ENCODE measurements at places on chromosomes 3 and 15.

DNA sequence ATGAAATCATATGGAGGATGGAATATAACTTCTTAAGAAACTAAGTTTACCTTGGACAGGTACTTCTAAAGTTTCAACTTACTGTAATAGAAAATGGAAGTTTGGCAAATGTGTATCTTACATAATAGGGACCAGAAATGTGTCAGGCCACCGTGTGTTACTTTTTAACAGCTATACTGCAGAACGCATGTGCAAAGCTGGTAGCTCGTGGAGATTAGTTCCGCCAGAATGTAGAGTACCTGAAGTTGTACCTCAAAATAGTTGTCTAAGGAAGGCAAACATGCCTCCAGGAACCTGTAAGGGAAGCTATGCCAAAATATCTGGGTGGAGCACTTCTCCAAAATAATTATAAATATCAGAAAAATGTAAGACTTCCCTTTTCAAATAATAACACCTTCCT lies 920.6 kb downstream of the ROBO1 start:
- DNase-seq: no peak

DNA sequence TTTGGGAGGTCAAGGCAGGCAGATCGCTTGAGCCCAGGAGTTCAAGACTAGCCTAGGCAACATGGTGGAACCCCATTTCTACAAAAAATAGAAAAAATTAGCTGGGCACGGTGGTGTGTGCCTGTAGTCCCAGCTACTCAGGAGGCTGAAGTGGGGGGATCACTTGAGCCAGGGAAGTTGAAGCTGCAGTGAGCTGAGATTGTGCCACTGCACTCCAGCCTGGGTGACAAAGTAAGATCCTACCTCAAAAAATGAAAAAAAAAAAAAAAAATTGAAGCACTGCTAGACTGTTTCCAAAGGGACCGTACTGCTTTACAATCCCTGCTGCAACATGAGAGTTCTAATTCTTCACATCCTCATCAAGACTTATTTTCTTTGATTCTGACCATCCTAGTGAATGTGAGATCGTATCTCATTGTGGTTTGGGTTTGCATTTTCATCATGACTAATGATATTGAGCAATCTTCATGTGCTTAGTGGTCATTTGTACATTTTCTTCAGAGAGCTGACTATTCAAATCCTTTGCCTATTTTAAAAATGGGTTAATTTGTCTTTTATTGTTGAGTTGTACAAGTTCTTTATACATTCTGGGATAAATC lies 10.8 kb downstream of the CMTM8 start:
- no peak for DNase-seq

GRCh38 chr15:70299931-70300869 lies 202.5 kb upstream of the TLE3 start:
- DNase-seq: peak; percentile 87

- no peak for DNase-seq
Observed at GRCh38 chr3:146747928-146748327, 142.8 kb upstream of the PLSCR5 start.

- no peak for DNase-seq
Observed at GRCh38 chr3:51968883-51969678, 1.8 kb upstream of the PCBP4 start.

GRCh38 chr15:49521802-49522201 lies 98.8 kb downstream of the FGF7 start:
- no peak for DNase-seq

GRCh38 chr3:42067326-42067725 lies 23.8 kb upstream of the TRAK1 start:
- no peak for DNase-seq

- DNase-seq: no peak
Observed at GRCh38 chr3:124318656-124319055, 326.7 kb upstream of the ROPN1 start.

DNA sequence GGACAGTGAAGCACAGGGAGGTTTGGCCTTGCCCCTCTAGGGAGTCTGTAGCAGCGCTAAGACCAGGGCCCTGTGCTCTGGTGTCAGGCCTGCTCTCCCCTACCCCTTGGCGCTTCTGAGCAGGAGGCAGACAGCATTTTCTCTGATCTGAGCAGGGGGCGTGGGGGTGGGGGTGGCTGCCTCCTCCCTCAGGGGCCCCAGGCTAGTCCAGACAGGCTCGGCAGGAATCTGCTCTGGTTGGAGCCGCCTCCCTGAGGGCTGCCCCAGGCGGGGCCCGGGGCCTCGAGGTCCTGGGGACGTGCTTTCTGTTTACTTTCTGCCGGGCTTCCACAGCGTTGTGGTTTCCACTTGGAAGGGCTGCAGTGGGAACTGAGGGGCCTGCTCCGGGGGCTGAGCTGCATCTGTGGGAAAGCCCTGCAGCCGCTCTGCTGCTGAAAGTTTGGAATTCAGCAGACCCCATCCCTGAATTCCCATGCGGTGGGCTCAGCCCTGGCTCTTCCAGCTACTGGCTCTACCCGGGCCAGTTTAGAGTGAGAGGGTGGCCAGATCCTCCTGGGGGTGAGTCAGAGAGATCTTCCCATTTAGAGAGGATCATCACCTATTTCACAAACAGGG lies 105.4 kb downstream of the LINGO1 start:
- DNase-seq: peak; percentile 62

GRCh38 chr15:26926081-26926480 lies 44.9 kb upstream of the GABRG3 start:
- DNase-seq: no peak

- DNase-seq: no peak
Observed at GRCh38 chr3:89521328-89521727, 413.9 kb downstream of the EPHA3 start.

- no peak for DNase-seq
Observed at GRCh38 chr3:113533534-113533892, 1.2 kb downstream of the SIDT1 start.

- peak; percentile 89 for DNase-seq
Observed at GRCh38 chr3:195150181-195151118, 120.5 kb downstream of the XXYLT1 start.

DNA sequence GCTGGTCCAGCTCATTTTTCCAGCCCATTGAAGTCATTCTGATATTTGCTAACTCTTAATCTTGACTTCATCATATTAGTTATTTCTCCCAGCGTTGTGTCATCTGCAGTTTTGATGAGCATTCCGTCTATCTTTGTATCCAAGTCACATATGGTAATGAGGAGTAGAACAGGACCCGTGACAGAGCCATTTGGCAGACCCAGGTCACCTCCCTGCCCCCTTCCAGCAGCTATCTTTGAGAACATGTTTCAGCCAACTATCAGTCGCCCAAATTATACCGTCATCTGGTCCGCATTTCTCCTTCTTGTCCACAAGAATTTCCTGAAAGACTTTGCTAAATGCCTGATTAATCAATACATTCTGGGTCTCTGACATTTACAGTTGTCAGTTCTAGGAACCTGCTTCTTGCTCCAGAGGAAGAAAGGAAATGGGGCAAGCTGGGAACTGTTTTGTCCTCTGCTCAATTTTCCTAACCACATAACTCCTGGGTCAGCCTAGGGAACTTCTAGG lies 347.1 kb upstream of the NR2E3 start:
- no peak for DNase-seq

DNA sequence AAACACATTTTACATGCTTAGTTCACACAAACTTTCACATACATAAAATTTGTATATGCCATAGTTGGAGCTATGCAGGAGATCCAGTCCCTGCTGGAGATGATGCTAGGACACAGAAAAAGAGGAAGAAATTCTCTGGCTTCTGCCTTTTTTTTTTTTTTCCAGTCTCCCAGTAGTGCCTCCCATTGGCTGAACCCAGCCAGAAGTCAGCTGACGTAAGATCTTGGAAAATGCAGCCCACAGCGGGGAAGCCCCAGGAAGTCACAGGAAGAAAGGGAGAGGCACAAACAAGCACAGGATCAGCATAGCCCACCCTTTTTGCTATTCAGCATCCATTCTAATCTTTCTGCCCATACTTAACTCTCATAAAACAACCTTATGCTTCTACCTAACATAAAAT lies 38.5 kb downstream of the SCN11A start:
- DNase-seq: no peak

GRCh38 chr3:14674841-14675240 lies at the start of gene C3orf20:
TSS of gene C3orf20 (plus strand) at chr3:14675141. CDS start at chr3:14682714, 7,573 bp downstream.
- DNase-seq: no peak

DNA sequence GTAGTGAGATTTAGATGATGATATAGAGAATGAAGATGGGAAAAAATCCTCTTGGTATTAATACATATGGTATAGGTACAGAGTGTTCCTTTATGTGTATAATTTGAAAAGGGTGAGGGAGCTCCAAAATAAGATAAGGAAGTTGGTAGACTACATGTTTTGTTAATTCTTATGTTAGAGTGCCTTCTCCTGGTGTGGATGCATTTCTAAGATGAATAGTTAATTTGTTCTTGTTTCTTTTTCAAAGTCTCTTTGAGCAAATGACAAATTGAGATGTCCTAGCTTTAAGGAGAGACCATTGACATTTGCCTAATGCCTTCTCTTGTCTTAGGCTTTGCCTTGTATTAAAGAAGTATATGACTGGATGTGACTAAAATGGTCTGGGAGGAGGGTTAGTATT lies 34.1 kb downstream of the AKAP13 start:
- DNase-seq: no peak

- no peak for DNase-seq
Observed at GRCh38 chr3:105847452-105847851, 21.4 kb downstream of the CBLB start.

GRCh38 chr3:50028346-50028745 lies 60.4 kb upstream of the RBM5 start:
- DNase-seq: no peak

GRCh38 chr3:94423578-94423977 lies 360.7 kb downstream of the NSUN3 start:
- DNase-seq: no peak

GRCh38 chr3:143511174-143511879 lies 336.9 kb downstream of the SLC9A9 start:
- no peak for DNase-seq

- no peak for DNase-seq
Observed at GRCh38 chr3:28376424-28376823, 27.8 kb upstream of the AZI2 start.

DNA sequence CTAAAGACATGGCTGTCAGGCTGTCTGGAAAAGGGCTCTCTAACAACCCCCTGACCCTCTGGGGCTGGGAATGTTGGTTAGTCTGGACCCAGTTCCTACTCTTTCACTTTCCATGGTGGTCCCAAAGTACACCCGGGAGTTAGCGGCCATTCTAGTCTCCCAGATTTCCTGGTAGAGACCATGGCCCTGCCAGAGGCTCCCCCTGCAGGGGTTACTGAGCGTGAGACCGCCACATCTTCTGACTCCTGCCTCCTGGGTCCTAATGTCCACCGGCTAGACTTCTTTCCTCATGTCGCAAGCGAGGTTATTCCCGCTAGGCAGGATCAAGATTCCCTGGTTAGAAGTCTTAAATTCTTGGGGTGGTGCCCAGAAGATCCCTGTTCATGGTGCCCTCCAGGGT lies 540.0 kb upstream of the ROBO1 start:
- DNase-seq: no peak

- no peak for DNase-seq
Observed at GRCh38 chr3:39106851-39107387, 508 bp downstream of the GORASP1 start.

DNA sequence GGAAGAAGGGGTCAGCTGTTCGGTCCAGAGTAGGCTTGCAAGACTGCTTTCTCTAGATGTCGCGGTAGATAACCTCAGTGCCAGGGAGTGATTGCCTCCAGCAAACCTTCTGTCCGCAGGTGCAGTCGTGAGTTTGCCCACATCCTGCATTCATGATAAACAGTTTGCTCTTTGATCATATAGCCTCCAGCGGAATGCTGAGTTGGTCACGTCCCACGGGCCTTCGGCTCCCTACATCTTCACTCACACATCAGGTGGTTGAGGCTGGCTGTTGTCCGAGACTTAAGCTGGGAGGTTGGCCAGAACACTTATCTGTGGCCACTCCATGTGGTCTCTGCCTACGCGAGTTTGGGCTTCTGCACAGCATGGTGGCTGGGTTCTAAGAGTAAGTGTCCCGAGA lies 62.1 kb upstream of the NR2C2 start:
- DNase-seq: peak; percentile 48

GRCh38 chr3:125340121-125340520 lies 35.0 kb downstream of the ZNF148 start:
- no peak for DNase-seq

DNA sequence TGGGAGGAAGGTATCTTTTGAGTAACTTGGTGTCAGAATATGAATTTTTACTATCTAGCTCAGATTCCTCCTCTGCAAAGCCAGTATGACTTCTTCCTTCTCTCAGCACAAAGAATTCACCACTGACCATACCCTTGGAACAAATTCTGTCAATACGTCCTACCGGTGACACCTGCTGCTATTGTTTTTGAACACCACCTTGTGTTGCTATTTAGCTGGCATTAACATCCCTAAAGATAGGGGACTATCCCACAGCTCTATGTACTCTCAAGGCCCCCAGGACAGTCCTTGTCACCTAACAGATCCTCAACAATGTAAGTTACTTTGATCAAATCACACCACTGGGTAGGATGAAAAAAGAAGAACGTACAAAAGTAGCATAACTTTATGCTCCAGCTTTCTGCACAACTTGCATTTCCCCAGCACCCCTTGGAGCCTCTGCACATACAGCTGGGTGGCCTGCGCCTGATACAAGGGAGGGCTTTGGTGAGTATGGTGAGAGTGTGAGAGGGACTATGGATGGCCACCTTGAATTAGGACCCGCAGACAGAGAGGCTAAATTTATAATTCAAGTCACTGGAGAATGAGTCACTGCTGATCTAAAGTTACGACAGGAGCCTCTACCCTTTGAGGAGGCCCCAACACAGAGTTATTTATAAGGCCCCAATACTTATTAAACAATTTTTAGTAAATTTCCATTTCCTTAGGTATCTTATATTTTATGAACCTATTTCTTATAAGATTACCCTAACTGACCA lies 2.3 kb upstream of the COLQ start:
- DNase-seq: no peak

- no peak for DNase-seq
Observed at GRCh38 chr3:111621535-111621934, 26.4 kb upstream of the ZBED2 start.

DNA sequence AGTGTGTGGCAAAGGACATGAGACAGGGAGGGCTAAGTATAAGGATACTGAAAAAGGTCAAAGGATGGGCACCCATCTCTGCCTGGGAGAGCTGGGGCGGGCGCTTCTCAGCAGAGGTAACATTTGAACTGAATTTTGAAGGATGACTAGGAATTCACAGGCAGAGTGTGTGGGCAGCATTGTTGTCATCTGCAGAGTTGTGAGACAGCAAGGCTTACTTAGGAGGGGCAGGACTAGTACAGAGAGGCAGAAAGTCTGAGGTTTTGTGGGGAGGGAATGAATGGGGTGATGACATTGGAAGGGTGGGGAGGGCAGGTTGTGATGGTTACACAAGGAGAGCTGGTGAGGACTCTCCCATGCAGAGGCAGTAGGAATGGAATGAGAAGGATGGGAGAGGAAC lies 84.1 kb upstream of the PRR23C start:
- DNase-seq: no peak

DNA sequence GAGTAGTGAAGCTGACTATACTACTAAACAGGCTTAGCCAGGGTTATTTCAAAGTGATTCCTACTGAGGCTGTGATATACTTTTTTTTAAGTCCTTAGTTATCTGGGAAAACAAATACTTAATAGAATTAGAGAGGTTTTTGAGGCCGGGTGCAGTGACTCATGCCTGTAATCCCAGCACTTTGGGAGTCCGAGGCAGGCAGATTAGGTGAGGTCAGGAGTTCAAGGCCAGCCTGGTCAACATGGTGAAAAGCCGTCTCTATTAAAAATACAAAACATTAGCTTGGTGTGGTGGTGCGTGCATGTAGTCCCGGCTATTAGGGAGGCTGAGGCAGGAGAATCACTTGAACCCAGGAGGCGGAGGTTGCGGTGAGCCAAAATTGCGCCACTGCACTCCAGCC lies 34.2 kb downstream of the PRTG start:
- no peak for DNase-seq

Measured in spleen (tissue), 13 donors.